ENCODE measurements at places on chromosomes 11 and 22.
A peak's percentile ranks its signal among the peaks of the same experiment; 100 is the strongest.

DNA sequence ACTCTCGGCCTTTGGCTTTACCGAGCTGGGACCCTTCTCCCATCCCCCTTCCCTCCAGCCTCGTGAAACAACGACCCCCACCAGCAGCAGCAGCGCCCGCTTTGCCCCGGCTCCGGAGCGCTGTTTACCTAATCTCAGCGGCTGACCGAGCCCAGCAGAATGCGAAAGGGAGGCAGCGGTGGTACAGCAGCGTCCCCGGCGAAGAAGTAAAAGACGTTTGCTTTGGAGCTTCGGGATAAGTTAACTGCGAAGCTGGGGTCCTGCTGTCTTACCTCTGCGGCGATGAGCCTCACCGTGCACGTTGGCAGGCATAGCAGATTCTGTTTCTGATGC, 2.0 kb upstream of the LARGE1 start:
- DNase-seq: peak; percentile 3

DNA sequence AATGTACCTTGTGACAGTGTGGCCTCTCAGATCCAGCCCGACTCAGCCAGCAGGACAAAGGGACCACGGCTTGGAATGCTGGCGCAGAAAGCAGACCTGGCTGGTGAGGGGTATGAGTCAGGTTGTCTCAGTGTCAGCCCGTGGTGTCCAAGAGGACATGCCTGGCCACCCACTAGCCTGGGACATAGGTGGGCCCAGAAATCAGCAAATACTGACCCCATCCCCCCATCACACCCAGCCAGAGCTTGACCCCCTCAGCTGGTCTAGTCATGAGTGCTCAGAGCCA, 4.5 kb downstream of the BANF1 start:
- no peak for DNase-seq

- DNase-seq: peak; percentile 45
These were observed 6.4 kb downstream of the ENDOD1 start for GRCh38 chr11:95095858-95096587.

- DNase-seq: no peak
These were observed 18.1 kb downstream of the TOM1 start for GRCh38 chr22:35317680-35318290.

DNA sequence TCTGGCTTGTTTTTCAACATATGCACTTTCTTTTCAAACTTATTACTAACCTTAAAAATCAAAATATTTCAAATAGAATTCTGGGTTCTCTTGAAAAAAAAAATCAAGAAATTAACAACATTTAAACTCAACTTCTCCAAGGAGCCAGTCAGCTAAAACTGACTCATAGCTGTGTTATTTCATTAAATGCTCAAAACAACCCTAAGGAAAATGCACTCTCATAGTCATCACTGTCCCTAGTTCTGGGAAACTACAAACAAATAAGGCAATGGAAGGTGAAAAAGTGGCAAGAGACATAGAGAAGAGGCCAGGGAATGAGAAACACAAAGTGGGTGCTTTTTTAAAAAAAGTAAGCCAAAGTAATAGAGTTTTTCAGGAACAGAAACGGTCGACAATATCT, 4.1 kb upstream of the ARHGAP20 start:
- DNase-seq: no peak

DNA sequence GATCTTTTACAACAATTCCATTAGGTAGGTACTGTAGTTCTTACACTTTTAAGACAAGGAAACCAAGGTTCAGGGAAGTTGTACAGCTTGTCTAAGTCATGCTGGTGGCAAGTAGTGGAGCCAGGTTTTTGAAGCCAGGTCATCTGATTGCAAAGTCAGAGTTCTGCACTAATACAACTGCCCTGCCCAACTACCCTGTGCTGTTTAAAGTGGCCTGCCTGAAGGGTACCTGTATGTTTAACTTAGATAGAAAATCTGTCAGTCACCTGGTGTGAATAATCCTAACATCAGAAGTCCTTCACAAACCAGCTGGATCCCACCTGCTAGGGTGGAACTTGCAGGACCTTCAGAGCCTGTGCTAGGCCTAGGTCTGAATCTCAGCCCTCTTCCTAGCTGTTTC, 44.2 kb downstream of the ARFGAP2 start:
- DNase-seq: no peak

DNA sequence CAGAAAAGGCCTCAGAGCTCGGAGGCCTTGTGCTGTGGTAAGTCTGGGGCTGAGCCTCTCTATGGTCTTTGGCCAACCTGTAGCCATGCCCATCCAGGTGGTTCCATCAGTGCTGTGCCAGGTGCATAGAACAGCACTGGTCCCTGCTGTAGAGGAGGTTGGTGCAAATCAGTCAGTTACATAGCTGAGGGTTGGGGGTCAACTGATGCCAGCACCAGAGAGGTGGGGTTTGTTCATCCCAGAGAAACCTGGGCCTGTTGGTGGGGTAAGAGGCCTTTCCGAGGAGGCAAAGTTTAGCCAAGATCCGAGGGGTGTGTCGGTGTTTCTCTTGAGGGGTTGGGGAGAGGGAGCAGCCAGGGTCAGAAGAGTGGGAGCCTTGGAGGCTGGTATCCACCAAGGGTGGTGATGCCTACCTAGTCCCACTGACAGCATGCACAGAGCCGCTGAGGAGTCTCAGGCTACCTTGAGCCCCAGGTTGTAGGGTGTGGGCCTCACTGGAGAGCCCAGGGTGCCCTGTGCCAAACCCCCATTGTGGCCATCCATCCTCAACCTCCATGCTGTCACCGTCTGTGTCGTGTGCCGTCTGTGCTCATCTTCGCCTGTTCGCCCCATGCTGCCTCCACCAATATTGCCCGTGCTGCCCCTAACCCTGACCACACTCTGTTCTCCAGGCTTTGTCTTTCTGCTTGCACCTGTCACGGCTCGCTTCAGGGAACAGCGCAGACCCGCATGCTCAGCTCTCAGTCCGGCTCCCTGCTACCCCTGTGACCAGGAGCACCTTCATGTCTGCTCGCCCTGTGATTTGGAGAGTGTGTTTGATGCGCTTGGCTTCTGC, 78.7 kb upstream of the SUSD2 start:
- DNase-seq: no peak

DNA sequence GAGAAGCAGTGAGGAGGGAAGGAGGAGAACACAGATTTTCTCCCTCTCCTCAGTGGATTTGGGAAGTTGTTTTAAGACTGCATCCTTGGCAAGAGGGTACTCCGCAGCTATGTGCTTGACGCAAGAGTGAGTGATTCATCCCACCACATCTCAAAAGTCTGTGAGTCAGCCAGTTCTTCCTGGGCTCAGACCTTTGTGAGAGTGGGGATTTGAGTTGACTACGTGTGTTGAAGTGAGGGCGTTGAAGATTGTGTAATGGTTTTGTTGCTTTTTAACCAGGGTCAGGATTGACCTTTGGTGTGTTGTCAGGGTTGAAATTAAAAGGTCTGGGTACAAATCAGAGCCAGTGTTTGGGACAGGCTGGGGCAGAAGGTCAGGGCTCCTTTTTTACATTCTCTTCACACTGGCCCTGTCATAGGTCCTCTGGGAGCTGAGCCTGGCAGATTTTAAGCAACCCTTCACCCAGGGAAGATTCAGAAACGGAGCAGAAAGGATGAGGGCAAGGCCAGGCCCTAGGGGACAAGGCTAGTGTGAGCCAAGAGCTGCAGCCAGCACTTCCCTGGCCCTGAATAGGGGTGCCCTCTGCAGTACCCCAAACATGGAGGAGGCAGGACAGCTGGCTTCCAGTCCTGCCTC, 4.2 kb upstream of the C11orf86 start:
- peak; percentile 85 for DNase-seq

- DNase-seq: no peak
These were observed 22.3 kb downstream of the PPFIBP2 start for GRCh38 chr11:7536100-7536499.

- no peak for DNase-seq
These were observed 52.1 kb downstream of the CLTCL1 start for GRCh38 chr22:19239464-19239863.

- DNase-seq: no peak
These were observed 1.5 kb downstream of the MCHR1 start for GRCh38 chr22:40680819-40681183.

DNA sequence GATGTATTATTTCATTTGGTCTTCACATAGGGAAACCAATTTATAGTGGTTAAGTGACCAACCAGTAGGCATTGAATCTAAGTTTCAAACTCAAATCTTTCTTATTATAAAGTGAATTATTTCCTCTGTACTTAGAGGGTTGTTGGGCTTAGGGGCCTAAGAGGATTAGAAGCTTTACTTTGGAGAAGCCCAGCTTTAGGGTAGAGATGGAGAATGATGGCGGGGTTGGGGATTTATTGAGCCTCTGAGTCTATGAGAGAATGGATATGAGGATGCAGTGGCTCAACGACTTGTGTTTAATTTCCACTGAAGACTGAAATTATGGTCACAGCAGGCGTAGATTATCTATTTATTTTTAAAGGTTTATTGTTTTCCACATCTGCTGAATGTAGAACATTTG, 55.5 kb downstream of the CHRDL2 start:
- no peak for DNase-seq

GRCh38 chr11:93613231-93613831, 48.2 kb upstream of the CEP295 start:
- no peak for DNase-seq

GRCh38 chr11:66317723-66318599, 1.1 kb upstream of the CD248 start:
- DNase-seq: no peak

DNA sequence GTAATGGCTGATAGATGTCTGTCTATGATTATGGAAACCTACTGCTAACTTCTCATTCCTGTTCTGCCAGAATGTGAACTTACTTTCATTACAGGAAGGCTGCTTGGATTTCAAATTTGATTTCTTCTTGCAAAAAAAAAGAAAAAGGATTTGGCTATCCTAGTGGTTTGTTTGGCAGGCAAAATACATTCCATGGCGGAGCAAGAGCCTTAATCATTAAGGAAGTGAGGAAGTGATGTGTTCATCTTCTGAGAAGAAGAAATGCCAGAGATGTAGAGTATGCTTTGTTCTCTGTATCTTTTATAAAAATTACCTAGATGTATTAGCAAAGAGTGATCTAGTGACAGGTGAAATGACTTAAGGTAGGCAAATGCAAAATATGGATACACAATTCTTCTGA, 356.3 kb downstream of the SOX6 start:
- peak; percentile 11 for DNase-seq

DNA sequence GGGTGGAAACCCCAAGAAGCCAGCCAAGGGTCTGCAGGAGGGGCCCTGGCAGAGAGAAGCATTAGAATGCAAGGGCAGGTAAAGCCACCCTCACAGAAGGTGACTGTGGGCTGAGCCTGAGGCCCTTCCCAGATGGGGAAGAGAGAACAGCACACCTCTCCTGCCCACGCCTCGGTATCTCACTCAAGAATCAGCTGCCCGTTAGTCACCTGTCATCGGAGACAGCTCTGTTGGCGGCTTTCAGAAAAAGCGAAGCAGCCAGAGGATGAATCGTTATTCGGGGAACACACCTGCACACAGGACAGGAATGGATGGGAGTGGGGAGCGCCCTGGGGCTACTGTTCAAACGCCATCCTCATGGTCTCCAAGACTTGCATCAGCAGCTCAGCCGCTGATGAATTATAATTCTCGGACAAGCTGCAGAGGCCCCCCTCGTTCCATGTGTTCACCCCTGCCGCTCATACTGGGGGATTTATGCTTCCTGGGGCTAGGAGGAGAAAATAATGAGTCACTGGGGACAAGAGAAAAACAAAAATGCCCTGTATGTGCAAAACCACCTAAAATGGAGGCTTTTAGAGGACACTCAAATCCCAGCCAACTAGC, 21.6 kb upstream of the TMA7B start:
- no peak for DNase-seq

DNA sequence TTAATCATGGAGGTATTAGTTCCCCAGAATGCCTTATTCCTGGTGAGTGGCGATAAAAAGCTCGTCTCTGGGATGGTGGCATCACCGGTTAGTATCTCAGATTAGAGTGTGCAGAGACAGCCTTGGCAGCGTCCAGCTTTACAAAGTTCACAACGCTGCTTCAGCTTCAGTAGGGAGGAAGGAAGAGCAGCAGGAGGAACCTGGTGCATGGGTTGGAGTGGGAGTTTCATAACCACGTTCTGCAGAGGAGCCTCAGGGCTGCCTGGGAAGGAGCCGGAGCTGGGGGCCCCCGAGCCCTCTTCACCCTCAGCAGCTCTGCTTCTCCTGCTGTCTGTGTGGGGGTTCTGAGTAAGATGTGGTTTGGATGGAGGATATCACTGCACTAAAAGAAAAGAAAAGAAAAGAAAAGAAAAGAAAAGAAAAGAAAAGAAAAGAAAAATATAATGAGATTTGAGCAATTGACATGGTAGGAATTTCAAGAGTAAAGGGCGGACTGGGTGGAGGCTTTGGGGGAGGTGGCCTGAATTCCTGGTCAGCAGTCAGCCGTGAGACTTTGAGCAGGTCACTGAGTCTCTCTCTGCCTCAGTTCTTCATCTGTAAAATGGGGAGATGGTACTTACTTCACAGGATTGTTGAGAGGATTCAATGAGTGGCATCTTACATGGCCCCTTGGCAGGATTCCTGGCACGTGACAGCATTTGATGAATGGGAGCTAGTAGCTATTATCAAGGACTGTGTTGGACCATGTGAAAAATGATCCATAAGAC, 6.5 kb downstream of the ASPHD2 start:
- DNase-seq: no peak

- DNase-seq: no peak
These were observed 531.1 kb downstream of the TBC1D22A start for GRCh38 chr22:47293368-47294221.

GRCh38 chr11:122509091-122509490, 146.4 kb upstream of the UBASH3B start:
- DNase-seq: no peak

DNA sequence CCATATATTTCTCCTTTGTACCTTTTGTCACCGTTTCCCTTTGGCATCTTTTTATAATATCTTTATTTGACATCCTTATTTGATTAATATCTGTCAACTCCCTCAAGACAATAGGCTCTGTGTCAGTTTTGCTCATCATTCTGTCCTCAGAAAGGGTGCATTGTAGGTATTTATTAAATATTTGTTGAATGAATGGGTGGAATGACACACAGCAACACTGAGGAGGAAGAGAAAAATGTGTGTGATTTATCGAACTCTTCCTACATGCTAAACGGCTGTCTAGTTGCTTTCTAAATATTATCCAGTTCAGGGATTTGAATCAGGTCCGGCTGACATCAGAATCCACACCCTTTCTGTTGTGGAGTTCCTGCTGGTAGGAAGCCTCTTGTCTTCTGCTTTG, 98.2 kb downstream of the NAV2 start:
- peak; percentile 16 for DNase-seq

GRCh38 chr11:75387736-75388294, 11.5 kb upstream of the RPS3 start:
- no peak for DNase-seq
